ENCODE measurements at places on chromosomes 6 and 20. TPM values are rescaled to one million over a fixed set of nuclear protein-coding genes. Genes with fewer than 3 reads are reported as not detected.

NRN1 gene
- total RNA-seq = 0.65 TPM

RAB44 gene
- 0.03 TPM for total RNA-seq

COL21A1 gene
- 0.76 TPM for total RNA-seq

PAX1 gene
- not detected for total RNA-seq

DZANK1 gene
- total RNA-seq = 3.0 TPM

PRL gene
- total RNA-seq = not detected

SDC4 gene
- total RNA-seq = 148 TPM

TPD52L1 gene
- 56.8 TPM for total RNA-seq

C2 gene
- total RNA-seq = 0.23 TPM

TMEM244 gene
- total RNA-seq = not detected

C6orf141 gene
- total RNA-seq = 11.5 TPM

RSPH9 gene
- total RNA-seq = 0.27 TPM

MYBL2 gene
- 83.7 TPM for total RNA-seq

ADGB gene
- not detected for total RNA-seq

ARID1B gene
- 13.9 TPM for total RNA-seq

LMBRD1 gene
- 11.4 TPM for total RNA-seq

HRH3 gene
- total RNA-seq = not detected

GJA10 gene
- not detected for total RNA-seq

C6orf163 gene
- total RNA-seq = 0.20 TPM

LY6G6D gene
- total RNA-seq = not detected

Data from A549 treated with GW870086 at 1 μM for 4 hours (cell line).